ENCODE measurements at places on chromosomes 4 and X.

GRCh38 chr4:148822572-148823418 lies 380.6 kb upstream of the NR3C2 start:
- DNase-seq, result no peak

- DNase-seq, result no peak
Observed at GRCh38 chr4:119627267-119628255, 1.0 kb downstream of the PDE5A start.

DNA sequence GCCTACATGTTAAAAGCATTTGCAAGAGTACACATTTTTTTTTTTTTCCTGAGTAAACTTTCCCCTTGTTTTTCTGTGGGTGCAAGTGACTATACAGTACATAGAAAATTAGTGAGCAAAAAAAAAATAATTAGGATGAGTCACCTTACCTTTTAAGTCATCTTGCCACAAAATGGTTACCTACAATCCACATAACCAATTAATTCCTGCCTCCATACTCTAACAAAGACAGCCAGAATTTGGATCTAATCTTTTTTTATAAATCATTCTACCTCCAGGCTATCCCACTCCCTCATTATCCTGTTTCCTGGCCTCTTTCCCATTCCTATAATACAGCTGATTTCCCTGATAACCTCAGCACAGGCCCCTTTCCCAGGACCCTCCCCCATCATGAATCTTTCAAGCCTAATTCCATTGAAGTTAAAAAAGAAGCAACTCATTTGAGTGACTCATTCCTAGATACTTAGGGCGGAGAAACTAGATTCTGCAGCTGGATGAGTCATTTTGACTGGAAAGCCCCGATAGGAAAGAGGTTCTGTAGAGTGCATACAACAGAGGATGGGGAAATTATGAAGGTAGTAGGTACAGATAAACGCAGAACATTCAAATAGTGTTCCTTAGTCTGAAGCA lies 128.2 kb downstream of the C4orf51 start:
- DNase-seq, result peak; percentile 79

GRCh38 chr4:132767901-132768300 lies 381.2 kb upstream of the PCDH10 start:
- DNase-seq, result no peak

DNA sequence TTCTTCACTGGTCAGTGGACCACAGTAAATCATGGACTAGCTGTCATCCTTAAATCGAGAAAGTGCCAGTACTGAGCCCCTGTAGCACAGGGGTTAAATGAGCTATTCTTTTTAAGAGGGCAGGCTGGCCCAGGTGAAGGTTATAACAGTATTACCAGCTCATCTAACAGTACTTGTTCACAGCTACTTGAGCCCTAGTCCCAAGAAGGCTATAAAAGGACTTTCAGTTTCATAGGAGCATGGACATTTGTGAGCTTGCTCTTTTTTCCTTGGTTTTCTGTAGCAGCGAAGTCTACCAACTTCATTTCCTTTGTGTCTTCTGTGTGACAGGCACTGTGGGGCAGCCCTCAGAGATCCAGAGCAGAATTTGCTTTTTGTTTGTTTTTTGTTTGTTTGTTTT lies 61.0 kb downstream of the ARX start:
- no peak for DNase-seq

GRCh38 chr4:26372525-26373172 lies 51.8 kb downstream of the RBPJ start:
- no peak for DNase-seq

DNA sequence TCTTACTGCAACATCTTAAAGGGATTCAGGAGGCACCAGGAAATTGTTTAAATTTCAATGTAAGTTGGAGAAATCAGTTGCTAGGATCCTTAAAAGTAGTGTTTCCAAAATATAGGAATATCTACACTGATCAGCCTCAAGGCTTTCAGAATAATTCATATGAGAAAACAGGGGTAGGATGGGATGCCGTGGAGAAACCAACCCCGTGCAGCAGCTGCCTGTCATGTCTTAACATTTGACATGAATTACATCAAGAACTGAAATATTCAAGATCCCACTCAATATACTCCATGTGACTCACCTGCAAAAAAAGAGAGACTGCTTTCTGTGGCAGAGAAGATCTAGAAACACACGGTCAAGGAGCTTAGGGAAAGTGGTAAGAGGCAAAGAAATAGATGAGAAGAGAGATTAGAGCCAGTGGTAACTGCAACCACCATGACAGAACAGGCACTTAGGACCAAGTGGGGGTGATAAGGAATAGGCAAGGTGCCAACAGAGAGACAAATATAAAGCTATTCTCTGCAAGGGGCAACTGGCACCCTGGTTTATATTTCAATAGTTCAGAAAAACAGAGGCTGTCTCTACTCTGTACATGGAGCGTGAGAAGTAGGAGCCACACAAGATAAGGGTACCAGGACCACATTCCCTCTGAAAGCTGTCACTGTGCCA lies 64.0 kb downstream of the SLC39A8 start:
- DNase-seq, result no peak

Measured in BJ (cell line).